ENCODE measurements at places on chromosomes 4 and X.

DNA sequence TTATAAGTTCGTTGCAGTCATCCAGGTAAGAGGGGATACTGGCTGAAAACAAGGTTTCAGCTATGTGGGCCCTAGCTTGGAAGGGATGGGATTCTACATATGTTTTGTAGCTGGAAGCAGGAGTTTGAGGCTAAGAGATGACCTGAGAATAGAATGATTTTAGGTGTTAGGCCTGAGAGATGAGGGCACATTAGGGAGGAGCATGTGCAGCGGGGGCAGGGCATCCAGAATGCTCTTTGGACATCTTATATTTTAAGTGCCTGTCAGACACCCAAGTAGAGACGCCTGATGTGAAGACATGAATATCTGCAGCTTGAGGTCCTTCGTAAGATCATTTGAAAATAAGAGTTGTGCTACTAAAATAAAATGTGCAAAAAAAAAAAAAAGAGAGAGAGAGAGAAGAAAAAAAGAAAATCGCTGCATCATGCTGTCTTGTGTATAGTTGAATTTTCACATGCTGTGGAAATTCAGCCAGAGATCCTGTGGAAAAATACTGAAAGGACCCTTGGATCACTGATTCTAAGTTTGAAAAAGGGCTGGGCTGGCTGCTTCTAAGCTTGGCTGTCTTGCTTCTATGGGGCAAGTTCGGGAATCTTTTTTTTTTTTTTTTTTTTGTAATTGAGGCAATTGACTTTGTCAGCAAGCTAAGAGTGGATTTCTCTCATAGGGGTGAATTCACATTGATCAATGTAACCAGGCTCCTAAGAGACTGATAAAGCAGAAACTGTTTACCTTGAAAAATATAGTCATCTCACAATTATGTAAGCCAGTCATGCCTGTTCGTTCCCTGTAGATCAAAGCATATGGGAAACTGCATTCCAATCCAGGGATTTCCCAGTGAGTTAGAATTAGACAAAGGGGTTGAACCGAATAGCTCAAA, 341.0 kb upstream of the GATB start:
- DNase-seq = no peak

- DNase-seq = no peak
Measured at GRCh38 chr4:174650711-174651355, 128.5 kb upstream of the HPGD start.

- no peak for DNase-seq
Measured at GRCh38 chr4:99285387-99285786, 5.4 kb downstream of the ADH1A start.

- DNase-seq = no peak
Measured at GRCh38 chrX:154738011-154738738, 12.7 kb downstream of the GAB3 start.

- no peak for DNase-seq
Measured at GRCh38 chr4:174281901-174282300, 1.6 kb downstream of the FBXO8 start.

GRCh38 chr4:85452058-85452731, 22.8 kb upstream of the ARHGAP24 start:
- no peak for DNase-seq

DNA sequence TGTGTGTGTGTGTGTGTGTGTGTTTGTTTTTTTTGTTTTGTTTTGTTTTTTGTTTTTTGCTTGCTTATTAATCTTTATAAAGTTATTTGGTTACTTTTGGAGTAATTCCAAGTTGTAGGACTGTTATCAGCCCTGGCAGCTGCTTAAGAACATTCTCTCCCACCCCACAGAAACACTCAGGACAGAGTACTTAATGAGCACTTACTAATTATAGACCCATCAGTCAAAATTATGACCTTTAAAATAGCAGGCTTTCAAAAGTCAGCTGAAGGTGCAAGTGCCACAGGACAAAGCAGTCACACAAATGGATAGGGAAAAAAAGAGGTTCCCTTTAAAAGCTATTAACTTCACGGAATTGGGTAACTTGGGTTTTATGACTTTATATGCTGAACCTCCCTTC, 69.0 kb downstream of the BEND2 start:
- DNase-seq = no peak

GRCh38 chr4:105279314-105279713, 132.6 kb downstream of the TET2 start:
- DNase-seq = no peak

- peak; percentile 70 for DNase-seq
Measured at GRCh38 chr4:38132107-38132673, 172.0 kb downstream of the PTTG2 start.

DNA sequence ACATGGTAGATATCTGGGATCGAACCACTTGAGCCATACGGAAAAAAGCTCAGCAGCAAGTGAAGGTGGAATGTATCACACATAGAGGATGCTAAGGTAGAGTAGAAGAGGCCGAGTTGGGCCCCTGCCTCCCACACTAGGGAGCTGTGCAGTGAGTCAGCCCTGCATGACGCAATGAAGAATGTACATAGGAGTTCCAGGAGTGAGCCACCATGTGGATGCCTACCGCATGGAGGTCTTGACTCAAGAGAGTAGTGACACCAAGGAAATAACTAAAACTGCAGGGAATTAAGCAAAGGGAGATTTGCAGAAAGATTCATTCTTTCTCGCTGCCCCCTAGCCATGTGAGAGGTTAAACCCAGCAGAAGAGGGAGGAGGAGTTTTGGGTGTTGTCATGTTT, 389.6 kb upstream of the IGFBP7 start:
- no peak for DNase-seq

DNA sequence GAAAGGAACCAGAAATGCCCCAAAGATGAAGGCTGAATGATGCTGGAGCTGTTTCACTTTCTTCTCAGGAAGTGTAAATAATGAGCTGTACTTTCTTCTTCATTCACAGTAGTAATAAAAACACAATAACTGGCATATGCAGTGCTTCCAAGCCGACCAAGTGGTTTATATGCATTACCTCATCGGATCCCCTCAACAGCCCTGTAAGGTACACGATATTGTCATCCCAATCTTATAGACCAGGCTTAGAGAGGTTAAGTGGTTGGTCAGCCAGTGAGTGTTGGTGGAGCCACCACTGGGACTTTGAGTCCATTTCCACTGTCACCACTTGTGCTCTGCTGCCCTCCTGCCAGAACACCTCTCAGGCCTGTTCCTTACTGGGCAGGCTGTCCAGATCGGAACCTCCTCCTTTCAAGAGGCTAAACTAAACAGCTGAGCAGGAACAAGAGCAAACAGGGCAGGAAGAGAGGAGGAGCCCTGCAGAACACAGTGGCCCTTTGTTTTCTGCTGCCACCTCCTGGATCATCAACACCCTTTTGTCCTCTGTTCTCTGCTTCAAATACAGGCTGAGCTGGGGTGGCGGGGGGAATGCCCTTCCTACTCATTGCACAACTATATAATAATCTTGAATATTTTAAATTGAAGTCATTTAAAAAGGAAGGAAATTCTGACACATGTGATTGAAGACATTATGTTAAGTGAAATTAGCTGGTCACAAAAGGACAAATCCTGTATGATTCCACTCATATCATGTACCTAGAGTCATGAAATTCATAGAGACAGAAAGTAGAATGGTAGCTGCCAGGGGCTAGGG, 112.5 kb upstream of the ATP6AP2 start:
- DNase-seq = peak; percentile 37

DNA sequence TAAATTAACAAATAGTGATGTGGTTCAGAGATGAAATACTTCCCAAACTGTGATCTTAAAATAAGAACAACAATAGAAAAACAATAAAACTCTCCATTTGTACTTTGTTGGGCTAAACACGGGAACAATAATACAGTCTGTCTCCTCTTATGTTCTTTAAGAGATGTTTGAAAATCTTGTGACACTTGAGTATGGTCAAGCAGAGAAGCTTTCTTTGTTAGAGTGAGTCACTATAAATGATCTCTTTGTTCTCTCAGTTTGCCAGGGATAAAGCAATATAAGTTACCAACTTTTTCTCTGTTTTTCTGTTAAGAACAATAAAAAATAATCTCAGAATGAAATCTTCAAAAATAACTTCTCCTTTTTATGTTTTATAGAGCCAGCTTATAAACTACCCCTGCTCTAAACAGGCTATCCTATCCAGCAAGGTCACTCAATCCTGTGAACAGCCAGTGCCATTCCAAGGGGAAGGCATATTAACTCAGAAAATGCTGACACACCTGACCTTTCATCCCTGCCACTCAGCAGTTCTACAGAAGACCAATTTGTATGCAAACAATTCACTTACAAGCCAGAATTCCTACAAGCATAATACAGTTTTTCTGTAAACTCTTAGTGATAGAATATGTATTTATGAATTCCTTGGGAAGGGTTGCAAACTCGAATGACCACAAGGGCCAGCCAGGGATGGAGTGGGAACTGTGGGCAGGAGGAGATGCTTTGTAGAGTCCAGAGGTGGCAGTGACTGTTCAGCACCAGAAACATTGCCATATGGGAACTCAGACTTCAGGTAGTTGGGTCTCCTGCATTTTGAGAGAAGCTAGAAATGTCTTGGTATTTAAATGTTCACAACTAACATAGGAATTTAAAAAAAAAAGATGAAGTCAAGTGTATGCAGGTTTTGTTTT, 52.2 kb downstream of the AFM start:
- DNase-seq = no peak

GRCh38 chr4:88751258-88752075, 53.8 kb upstream of the NAP1L5 start:
- DNase-seq = no peak

- peak; percentile 35 for DNase-seq
Measured at GRCh38 chrX:46686003-46686645, 72.8 kb downstream of the SLC9A7 start.

- no peak for DNase-seq
Measured at GRCh38 chr4:48979914-48980579, 6.0 kb upstream of the CWH43 start.
